ENCODE measurements at places on chromosomes 16 and 17. TPM values are rescaled to one million over a fixed set of nuclear protein-coding genes. Genes with fewer than 3 reads are reported as not detected.

Gene CLEC3A
- not detected for total RNA-seq

GRCh38 chr17:75265614-75266315 lies 4.1 kb downstream of the MRPS7 start:
- DNase-seq = no peak

Gene SRCAP
- total RNA-seq = 114 TPM

Gene ZSCAN10
- 0.19 TPM for total RNA-seq

DNA sequence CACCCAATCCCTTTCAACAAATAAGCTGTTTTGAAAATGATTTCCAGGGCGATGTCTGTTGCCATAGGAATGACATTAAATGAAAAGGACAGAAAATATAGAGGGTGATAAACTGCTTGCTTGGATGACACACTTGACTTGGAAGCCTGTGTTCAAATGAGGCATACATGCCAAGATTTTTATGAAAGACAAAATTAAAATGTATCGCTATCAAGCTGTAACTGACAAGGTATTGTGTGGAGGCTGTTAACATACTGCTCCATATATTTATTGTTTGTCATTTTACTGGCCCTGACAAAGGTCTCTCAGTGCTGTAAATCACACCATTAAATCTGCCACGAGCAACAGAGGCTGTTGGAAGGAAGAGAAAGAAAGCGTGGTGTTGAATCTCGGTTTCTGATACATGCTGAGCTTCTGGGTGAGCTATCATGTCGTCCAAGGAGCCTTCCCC lies 456.2 kb upstream of the SALL1 start:
- no peak for DNase-seq

Gene SKAP1
- 75.6 TPM for total RNA-seq

DNA sequence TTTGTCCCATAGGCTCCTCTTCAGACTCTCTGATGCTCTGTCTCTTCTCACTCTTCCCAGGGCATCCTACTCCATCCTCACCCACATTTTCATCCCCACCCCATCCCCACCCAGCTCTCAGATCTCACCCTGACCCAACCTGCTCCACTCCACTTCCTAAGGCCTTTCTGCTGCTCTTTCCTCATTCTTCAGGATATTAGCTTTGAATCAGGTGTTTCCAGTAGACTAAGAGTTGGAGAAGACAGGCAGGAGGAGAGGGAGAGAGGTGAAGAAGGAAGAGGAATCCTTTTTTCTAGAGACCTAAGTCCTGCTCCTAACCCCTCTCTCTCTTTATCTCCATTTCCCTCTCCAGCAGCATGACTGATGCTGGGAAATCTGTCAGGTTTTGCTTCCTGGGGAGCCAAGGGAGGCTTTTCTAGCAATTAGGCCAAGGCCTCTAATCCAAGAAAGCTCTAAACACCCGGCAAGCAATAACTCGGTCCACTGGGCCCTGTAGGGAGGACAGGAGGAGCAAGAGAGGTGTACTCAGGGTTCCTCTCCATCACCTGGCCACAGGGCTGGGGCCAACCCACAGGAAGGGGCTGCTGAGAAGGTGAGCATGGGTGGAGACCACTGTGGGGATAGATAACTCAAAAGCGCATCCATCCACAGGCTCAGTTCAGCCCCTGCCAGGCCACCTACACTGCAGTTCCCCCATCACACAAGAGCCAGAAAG lies 133.3 kb downstream of the TMEM132E start:
- DNase-seq = no peak

Gene TBC1D3I
- total RNA-seq = 0.66 TPM

GRCh38 chr17:48150597-48151001 lies 43.0 kb downstream of the SNX11 start:
- no peak for DNase-seq

GRCh38 chr16:30113031-30113710 lies at the start of gene GDPD3:
TSS of gene GDPD3 (minus strand) at chr16:30113537. CDS start at chr16:30113478, 59 bp downstream.
- DNase-seq = no peak

- no peak for DNase-seq
Measured at GRCh38 chr16:19265380-19265930, 20.1 kb upstream of the CLEC19A start.

- DNase-seq = no peak
Measured at GRCh38 chr17:79916991-79917901, 78.0 kb upstream of the CBX4 start.

Gene MMP28
- 3.4 TPM for total RNA-seq

All from T-cell (primary cell).